ENCODE measurements at places on chromosomes 3 and 15. TPM values are rescaled to one million over a fixed set of nuclear protein-coding genes. Genes with fewer than 3 reads are reported as not detected.

DNA sequence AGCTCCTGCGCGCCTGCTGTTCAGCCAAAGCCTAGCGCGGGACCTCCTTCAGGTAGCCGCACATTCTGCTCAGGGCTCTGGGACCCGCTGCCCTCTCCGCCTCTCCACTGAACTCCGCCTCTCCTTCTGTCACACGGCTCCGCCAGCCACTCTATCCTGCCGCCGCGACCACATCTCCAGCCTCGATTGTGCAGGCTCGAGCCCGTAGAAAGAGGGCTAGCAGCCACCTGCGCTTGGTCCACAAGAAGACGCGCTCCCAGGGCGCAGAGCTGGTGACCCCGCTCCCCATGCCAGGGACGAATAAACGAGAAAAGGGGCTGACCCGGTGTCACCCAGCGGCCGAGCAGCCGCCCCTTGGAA, 1.1 kb upstream of the VIPR1 start:
- H3K27me3 ChIP-seq: peaks cover 42% of the 10 kb centered on the region
- no peak overlapping the region for H3K27ac ChIP-seq
- H3K36me3 ChIP-seq: no peaks in the 10 kb centered on the region

DNA sequence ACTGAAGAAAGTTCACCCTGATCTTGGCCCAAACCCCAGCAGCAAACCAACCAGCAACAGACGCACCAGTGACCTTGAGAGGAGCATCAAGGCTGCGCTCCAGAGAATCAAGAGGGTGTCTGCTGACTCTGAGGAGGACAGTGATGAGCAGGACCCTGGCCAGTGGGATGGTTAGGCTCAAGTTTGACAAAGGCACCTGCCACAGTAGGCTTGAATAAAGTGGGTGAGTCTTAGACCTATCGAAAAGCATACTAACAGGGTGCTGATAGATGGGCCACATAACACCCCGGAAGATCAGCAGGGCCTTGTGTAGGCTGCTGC, 23.9 kb downstream of the WHAMM start:
- H3K4me1 ChIP-seq: peaks cover 39% of the 10 kb centered on the region
- H3K36me3 ChIP-seq: peaks cover 51% of the 10 kb centered on the region
- peak overlapping the region; percentile 80 for H3K27ac ChIP-seq
- DNase-seq: no peak
- no peaks in the 10 kb centered on the region for H3K27me3 ChIP-seq
- peak overlapping the region; percentile 84 for H3K4me3 ChIP-seq

GRCh38 chr3:49461443-49462171, 8.5 kb upstream of the DAG1 start:
- no peak overlapping the region for H3K4me3 ChIP-seq
- H3K27ac ChIP-seq: no peak overlapping the region
- DNase-seq: no peak
- no peaks in the 10 kb centered on the region for H3K27me3 ChIP-seq

- DNase-seq: no peak
- H3K4me1 ChIP-seq: peaks cover 8% of the 10 kb centered on the region
- no peak overlapping the region for H3K27ac ChIP-seq
- H3K36me3 ChIP-seq: peaks cover 20% of the 10 kb centered on the region
- no peaks in the 10 kb centered on the region for H3K27me3 ChIP-seq
Observed at GRCh38 chr3:105999856-106000255, 131.0 kb upstream of the CBLB start.

Gene PPIB
- 530 TPM for total RNA-seq

GRCh38 chr3:52472239-52473000, 17.0 kb downstream of the NISCH start:
- H3K27me3 ChIP-seq: no peaks in the 10 kb centered on the region
- H3K27ac ChIP-seq: no peak overlapping the region
- H3K36me3 ChIP-seq: no peaks in the 10 kb centered on the region
- no peak overlapping the region for H3K4me3 ChIP-seq
- DNase-seq: no peak

Gene HIGD2B
- 0.26 TPM for total RNA-seq

- H3K36me3 ChIP-seq: no peaks in the 10 kb centered on the region
- DNase-seq: no peak
- H3K4me3 ChIP-seq: no peak overlapping the region
- peaks cover 21% of the 10 kb centered on the region for H3K27me3 ChIP-seq
Observed at GRCh38 chr15:91844341-91844740, 9.2 kb upstream of the SLCO3A1 start.

Gene ZBED2
- 70.2 TPM for total RNA-seq

Gene PLSCR5
- not detected for total RNA-seq

- no peaks in the 10 kb centered on the region for H3K36me3 ChIP-seq
- H3K27ac ChIP-seq: no peak overlapping the region
Observed at GRCh38 chr15:62848632-62849050, 193.9 kb upstream of the TPM1 start.

DNA sequence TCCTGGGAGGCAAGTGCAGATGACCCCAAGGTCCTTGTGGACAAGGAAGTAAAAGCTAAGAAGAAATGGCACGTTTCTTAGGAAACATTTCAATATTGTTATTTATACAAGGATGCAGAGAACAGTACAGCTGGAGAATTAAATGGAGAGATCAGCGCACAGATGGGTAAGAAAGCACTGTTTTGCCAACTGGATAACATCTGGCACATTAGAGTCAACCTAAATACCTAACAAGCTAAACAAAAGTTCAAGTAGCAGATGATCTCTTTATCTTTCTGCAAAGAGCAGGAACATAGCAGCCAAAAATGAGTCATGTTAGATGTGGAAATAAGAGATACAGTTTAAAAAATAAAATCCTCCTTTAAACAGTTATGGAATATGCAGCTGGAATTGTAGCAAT, 15.7 kb upstream of the DPPA4 start:
- peaks cover 4% of the 10 kb centered on the region for H3K27me3 ChIP-seq
- no peaks in the 10 kb centered on the region for H3K36me3 ChIP-seq
- no peak overlapping the region for H3K4me3 ChIP-seq
- H3K27ac ChIP-seq: no peak overlapping the region

- H3K4me3 ChIP-seq: peak overlapping the region; percentile 12
- peaks cover 53% of the 10 kb centered on the region for H3K27me3 ChIP-seq
- H3K36me3 ChIP-seq: peaks cover 3% of the 10 kb centered on the region
- H3K27ac ChIP-seq: no peak overlapping the region
Observed at GRCh38 chr3:138950006-138950644, 3.1 kb downstream of the FOXL2NB start.

Gene SLC7A14
- not detected for total RNA-seq

Gene ADAMTS17
- total RNA-seq: 0.31 TPM

- peak overlapping the region; percentile 58 for H3K4me3 ChIP-seq
- peak; percentile 72 for DNase-seq
- peak overlapping the region; percentile 84 for H3K27ac ChIP-seq
- no peaks in the 10 kb centered on the region for H3K36me3 ChIP-seq
Observed at GRCh38 chr15:40906991-40907802, 12.9 kb downstream of the VPS18 start.

GRCh38 chr15:36612063-36612788, 32.8 kb downstream of the CDIN1 start:
- no peaks in the 10 kb centered on the region for H3K4me1 ChIP-seq
- H3K36me3 ChIP-seq: no peaks in the 10 kb centered on the region
- H3K27ac ChIP-seq: no peak overlapping the region
- no peak overlapping the region for H3K4me3 ChIP-seq
- no peaks in the 10 kb centered on the region for H3K27me3 ChIP-seq

GRCh38 chr3:119531151-119531550, 28.3 kb downstream of the CD80 start:
- no peak for DNase-seq
- no peak overlapping the region for H3K4me3 ChIP-seq
- no peaks in the 10 kb centered on the region for H3K36me3 ChIP-seq
- H3K4me1 ChIP-seq: no peaks in the 10 kb centered on the region

Gene NRROS
- 55.7 TPM for total RNA-seq

DNA sequence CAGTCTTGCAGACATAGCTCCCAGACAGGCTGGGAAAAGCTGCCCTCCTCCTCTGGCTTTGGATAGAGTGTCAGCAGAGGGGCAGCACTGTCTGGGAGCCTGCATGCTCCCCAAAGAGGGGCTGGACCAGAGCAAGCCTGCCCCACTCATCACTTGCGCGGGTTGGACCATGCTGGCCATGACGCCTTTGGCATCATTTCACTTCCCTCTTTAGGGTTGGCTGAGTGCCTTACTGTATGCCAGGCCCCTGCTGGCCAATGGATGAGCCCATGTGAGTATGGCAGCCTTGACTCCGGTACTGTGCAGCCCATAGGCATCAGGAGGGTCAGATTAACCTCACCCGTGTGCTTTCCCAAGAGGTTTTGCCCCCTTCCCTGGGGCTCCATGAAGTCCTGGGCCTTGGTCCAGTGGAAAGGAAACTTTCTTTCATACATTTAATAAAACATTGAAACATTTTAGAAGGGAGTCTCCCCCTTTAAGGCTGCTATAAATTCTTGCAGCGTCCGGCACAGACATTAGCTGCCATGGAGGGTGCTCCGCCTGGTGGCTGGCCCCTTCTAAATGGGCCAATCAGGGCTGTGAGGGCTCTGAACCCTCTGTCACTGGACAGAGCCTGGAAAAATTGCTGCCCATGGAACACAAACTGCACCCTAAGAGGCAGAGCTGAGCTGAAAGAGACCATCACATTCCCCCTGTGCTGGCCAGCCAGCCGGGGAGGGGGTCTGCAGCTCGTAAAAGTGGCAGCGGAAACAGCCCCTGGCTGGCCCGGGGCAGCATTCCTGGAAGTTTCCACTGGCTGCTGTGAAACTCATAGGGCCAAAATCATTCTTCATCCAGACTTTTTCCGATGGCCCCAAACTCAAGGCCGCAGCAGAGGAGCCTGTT, 20.8 kb upstream of the DUSP7 start:
- no peaks in the 10 kb centered on the region for H3K36me3 ChIP-seq
- peaks cover 16% of the 10 kb centered on the region for H3K4me1 ChIP-seq
- DNase-seq: no peak
- no peak overlapping the region for H3K27ac ChIP-seq
- H3K27me3 ChIP-seq: no peaks in the 10 kb centered on the region
- no peak overlapping the region for H3K4me3 ChIP-seq

- no peak overlapping the region for H3K27ac ChIP-seq
- H3K4me1 ChIP-seq: no peaks in the 10 kb centered on the region
- H3K36me3 ChIP-seq: no peaks in the 10 kb centered on the region
Observed at GRCh38 chr15:64930778-64931371, 19.2 kb downstream of the ANKDD1A start.

Gene ZNF80
- total RNA-seq: not detected

DNA sequence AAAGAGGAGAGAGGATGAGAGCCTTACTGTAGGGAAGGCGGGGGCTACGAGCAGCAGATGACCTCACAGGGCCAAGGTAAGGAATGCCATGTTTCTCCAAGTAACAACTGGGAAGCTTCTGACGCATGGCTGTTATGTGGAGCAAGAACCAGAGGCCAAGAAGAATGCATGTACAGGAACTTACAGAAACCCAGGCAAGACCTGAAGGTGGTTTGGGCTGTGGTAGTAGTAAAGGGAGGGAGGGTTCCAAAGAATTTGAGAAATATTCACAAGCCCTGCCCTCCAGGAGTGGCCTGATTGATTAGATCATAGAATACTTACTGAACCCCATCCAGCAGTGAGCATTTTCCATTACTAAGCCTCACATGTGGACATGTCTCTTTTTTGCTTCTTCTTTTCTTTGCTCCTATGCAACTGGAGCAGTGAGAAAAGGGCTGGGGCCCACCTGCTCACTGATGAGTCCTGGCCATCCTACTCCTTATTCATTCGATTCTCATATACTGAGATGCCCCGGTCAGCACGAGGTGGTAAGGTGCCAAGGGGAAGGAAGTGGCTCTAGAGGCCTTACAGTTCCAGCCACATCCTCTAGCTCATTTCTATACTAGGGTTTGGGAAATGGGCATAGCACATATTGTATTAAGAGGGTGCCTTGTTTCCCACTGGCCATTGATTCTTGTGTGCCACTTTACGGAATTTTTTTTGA, 8.3 kb upstream of the SLC12A8 start:
- H3K27ac ChIP-seq: peak overlapping the region; percentile 8
- H3K4me1 ChIP-seq: peaks cover 24% of the 10 kb centered on the region

DNA sequence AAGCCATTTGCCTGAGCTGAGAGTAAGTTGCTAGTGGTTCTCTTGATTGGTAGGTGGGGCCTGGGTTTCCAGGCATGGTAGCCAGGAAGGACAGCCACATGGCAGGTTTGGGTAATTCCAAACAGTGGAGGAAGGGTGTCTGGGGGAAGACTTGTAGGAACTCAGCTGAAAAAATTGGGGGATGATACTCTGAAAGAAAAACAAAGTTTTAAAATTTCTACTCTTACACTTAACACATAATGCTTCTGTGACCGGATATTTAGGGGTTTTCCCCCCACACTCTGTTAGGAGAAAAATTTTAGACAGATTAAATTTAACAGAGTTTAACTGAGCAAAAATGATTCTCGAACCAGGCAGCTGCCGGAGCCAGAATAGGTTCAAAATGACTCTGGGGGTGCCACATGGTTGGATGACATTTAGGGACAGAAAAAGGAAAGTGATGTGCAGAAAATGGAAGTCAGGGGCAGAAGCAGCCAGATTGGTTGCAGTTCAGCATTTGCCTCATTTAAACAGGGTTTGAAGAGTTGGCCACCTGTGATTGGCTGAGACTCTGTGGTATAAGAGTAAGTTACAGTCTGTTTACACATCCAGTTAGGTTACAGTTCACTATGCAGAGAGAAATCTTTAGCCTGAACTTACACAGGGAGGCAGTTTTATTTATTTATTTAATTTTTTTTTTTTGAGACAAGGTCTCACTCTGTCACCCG, 8.1 kb downstream of the B2M start:
- peaks cover 74% of the 10 kb centered on the region for H3K4me1 ChIP-seq
- H3K27ac ChIP-seq: peak overlapping the region; percentile 99
- H3K4me3 ChIP-seq: peak overlapping the region; percentile 96
- no peaks in the 10 kb centered on the region for H3K27me3 ChIP-seq
- H3K36me3 ChIP-seq: peaks cover 43% of the 10 kb centered on the region

GRCh38 chr15:70932397-70932796, 39.8 kb downstream of the LRRC49 start:
- no peak for DNase-seq
- peaks cover 45% of the 10 kb centered on the region for H3K27me3 ChIP-seq
- H3K4me3 ChIP-seq: no peak overlapping the region
- H3K27ac ChIP-seq: no peak overlapping the region
- H3K4me1 ChIP-seq: no peaks in the 10 kb centered on the region

Gene MESP1
- 2.3 TPM for total RNA-seq

Gene TM4SF18
- not detected for total RNA-seq

DNA sequence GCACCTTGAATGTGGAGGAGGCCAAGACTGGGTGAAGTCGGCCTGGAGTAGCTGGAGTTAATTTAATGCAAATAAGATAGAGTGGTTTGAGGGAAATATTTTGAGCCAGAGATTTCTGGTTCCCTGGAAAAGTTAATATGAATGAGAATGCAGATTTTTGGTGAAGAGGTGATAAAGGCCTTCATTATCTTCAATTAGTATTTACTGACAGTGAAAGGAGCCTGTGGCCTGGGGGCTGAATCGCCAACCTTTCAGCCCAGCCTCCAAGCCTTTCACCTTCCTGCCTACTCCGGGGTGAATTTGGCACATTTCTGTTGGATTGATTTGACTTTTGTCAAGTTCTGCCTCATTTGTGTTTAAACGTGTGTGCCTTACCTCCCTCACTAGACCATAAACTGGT, 147.8 kb downstream of the SOX2 start:
- no peak for DNase-seq
- H3K27ac ChIP-seq: no peak overlapping the region
- no peaks in the 10 kb centered on the region for H3K36me3 ChIP-seq
- H3K4me1 ChIP-seq: no peaks in the 10 kb centered on the region
- H3K4me3 ChIP-seq: no peak overlapping the region
- H3K27me3 ChIP-seq: no peaks in the 10 kb centered on the region

Gene PLXNA1
- total RNA-seq: 7.9 TPM

All from natural killer cell treated with Interleukin-12 subunit alpha and Interleukin-12 subunit beta and Interleukin-15 and Interleukin-18, amount 100 ng/mL, for 72 hours (primary cell).